ENCODE measurements at places on chromosomes 2 and 18.

- no peak for DNase-seq
Observed at GRCh38 chr2:237982039-237982725, 15.4 kb downstream of the UBE2F start.

GRCh38 chr2:169119123-169119760 lies 49.9 kb downstream of the DHRS9 start:
- no peak for DNase-seq

DNA sequence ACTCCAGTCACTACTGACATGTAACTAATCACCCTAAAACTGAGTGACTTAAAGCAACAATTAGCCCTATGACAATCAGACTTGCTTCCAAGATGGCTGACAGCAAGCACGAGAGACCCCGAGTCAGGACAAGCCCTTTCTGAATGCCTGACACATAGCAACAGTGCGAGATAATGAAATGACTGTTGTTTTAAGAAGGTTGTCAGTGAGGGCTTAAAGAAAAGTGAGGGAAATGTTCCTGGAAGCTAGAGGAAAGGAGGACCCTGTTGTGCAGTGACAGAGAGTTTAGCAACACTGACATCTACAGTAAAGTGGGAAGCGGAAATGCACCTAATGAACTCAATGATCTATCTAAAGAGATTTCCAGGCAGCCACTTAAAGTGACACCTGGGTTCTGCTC lies 163.1 kb downstream of the STK39 start:
- no peak for DNase-seq

- peak; percentile 20 for DNase-seq
Observed at GRCh38 chr2:96116424-96116878, at the start of gene ADRA2B. ADRA2B (minus strand) TSS chr2:96116571; CDS start chr2:96116149, 422 bp downstream.

- DNase-seq = peak; percentile 36
Observed at GRCh38 chr2:217150236-217150635, 290.4 kb upstream of the TNP1 start.

GRCh38 chr2:120508567-120509041 lies 162.7 kb downstream of the INHBB start:
- peak; percentile 9 for DNase-seq

GRCh38 chr2:121558329-121558728 lies 27.6 kb downstream of the RNU4ATAC start:
- no peak for DNase-seq

GRCh38 chr2:152198499-152198898 lies 22.9 kb upstream of the STAM2 start:
- DNase-seq = no peak
